A549 treated with CORT108297 at 1 μM for 4 hours (cell line): ENCODE measurements at places on chromosomes 13 and 19. TPM values are rescaled to one million over a fixed set of nuclear protein-coding genes. Genes with fewer than 3 reads are reported as not detected.

MEIOSIN gene
- total RNA-seq = 0.06 to 0.08 TPM (median 0.07 TPM) in 4 of 5 replicates, not detected in the other

PARP4 gene
- 32.6 to 41.9 TPM (median 38.0 TPM) in 5 replicates for total RNA-seq

DHDH gene
- total RNA-seq = 1.3 to 1.7 TPM (median 1.5 TPM) in 5 replicates

ZNF616 gene
- 0.61 to 1.2 TPM (median 0.68 TPM) in 5 replicates for total RNA-seq

ZNF627 gene
- total RNA-seq = 2.7 to 5.4 TPM (median 3.6 TPM) in 5 replicates

CEACAM20 gene
- total RNA-seq = 0.05 to 0.08 TPM (median 0.06 TPM) in 5 replicates

METTL21C gene
- not detected in 5 replicates for total RNA-seq

PGLYRP1 gene
- not detected in 5 replicates for total RNA-seq

CYP2S1 gene
- 21.2 to 28.5 TPM (median 26.9 TPM) in 5 replicates for total RNA-seq

ANGPTL8 gene
- not detected in 5 replicates for total RNA-seq

FSD1 gene
- total RNA-seq = 7.2 to 9.2 TPM (median 8.3 TPM) in 5 replicates
